Testis (tissue), 5 donors: ENCODE measurements at places on chromosomes 6 and 20.

DNA sequence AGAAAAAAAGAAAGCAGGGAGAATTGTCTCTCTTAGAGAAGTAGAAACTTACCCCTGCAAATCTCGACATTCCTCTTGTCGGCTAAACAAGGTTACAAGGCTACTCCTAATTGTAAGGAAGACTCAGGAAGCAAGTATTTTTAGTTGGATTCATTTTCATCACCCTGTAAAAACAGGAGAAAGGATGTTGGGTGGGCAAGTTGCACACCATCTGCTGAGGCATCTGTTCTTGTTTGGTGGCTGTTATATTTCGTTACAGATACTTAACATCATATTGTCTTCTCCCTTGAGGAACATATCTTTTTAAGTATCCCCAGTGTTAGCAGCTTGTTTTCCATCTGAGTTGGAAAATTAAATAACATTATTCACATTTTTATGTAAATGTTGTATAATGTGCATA is 187.5 kb downstream of the PLCB4 start:
- DNase-seq: no peak
- no peaks in the 10 kb centered on the region for H3K27me3 ChIP-seq
- H3K27ac ChIP-seq: no peak overlapping the region
- H3K36me3 ChIP-seq: no peaks in the 10 kb centered on the region

- peak; percentile 18 for DNase-seq
- no peaks in the 10 kb centered on the region for H3K4me1 ChIP-seq
- no peak overlapping the region for H3K27ac ChIP-seq
- no peak overlapping the region for H3K4me3 ChIP-seq
- H3K36me3 ChIP-seq: no peaks in the 10 kb centered on the region
These were observed 94.0 kb upstream of the NHSL1 start for GRCh38 chr6:138593124-138593877.

- no peaks in the 10 kb centered on the region for H3K4me1 ChIP-seq
- no peak for DNase-seq
- H3K36me3 ChIP-seq: no peaks in the 10 kb centered on the region
- no peak overlapping the region for H3K27ac ChIP-seq
- no peaks in the 10 kb centered on the region for H3K27me3 ChIP-seq
These were observed 11.0 kb upstream of the KCNK5 start for GRCh38 chr6:39240155-39240757.

DNA sequence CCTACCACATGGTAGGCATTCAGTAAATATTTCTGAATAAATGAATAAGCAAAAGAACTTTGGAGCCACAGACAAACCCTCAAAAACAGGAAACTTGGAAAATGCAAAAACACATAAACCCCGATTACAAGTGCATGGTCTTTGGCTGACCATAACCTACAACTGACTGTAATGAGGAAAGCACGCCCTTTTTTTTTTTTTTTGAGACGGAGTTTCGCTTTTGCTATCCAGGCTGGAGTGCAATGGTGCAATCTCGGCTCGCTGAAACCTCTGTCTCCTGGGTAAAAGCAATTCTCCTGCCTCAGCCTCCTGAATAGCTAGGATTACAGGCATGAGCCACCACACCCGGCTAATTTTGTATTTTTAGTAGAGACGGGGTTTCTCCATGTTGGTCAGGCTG is 11.9 kb upstream of the LATS1 start:
- no peaks in the 10 kb centered on the region for H3K27me3 ChIP-seq
- DNase-seq: no peak
- H3K27ac ChIP-seq: no peak overlapping the region
- H3K36me3 ChIP-seq: no peaks in the 10 kb centered on the region
- no peak overlapping the region for H3K4me3 ChIP-seq
- no peaks in the 10 kb centered on the region for H3K4me1 ChIP-seq

DNA sequence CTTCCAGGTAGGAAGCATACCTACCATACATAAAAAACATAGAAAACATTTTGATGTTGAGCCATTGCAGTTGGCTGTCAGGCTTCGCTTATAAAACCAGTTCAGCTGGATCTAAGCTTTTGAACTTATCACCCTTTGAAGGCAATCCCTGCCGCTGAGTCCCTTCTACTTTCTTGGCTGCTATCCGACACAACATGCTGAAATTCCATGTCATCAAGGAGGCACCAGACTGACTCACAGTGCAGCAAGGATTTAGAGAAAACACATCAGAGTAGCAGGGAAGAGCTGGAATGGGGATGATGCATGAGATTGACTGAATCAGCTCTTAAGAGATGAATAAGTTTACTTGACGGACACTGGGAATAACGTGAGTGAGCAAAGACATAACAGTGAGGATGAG is 135.0 kb upstream of the MAN1A1 start:
- no peaks in the 10 kb centered on the region for H3K27me3 ChIP-seq
- no peak overlapping the region for H3K4me3 ChIP-seq
- H3K36me3 ChIP-seq: no peaks in the 10 kb centered on the region
- H3K4me1 ChIP-seq: no peaks in the 10 kb centered on the region

DNA sequence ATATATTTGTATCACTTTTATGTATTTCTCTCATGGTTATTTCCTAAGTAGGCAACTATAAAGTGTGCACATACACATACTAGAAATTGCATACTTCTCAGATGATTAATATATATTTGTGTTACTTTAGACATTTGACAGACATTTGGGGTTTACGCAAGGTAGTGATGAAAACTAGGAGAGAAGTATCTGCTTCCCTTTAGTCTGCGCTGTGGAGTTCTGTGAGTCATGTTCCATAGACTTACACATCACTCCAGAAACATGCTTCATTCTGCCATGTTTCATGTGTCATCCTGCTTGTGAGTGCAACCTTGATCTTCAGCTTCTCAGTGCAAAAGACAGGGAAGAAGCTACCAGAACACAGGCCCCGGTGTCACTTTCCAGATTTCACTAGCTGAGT is 200.7 kb upstream of the BMP2 start:
- no peak for DNase-seq
- H3K27ac ChIP-seq: no peak overlapping the region
- H3K4me3 ChIP-seq: no peak overlapping the region
- no peaks in the 10 kb centered on the region for H3K36me3 ChIP-seq
- no peaks in the 10 kb centered on the region for H3K4me1 ChIP-seq

GRCh38 chr6:143006787-143007186 is 53.9 kb upstream of the AIG1 start:
- H3K4me3 ChIP-seq: no peak overlapping the region
- H3K4me1 ChIP-seq: no peaks in the 10 kb centered on the region
- no peak overlapping the region for H3K27ac ChIP-seq
- DNase-seq: no peak
- no peaks in the 10 kb centered on the region for H3K27me3 ChIP-seq

DNA sequence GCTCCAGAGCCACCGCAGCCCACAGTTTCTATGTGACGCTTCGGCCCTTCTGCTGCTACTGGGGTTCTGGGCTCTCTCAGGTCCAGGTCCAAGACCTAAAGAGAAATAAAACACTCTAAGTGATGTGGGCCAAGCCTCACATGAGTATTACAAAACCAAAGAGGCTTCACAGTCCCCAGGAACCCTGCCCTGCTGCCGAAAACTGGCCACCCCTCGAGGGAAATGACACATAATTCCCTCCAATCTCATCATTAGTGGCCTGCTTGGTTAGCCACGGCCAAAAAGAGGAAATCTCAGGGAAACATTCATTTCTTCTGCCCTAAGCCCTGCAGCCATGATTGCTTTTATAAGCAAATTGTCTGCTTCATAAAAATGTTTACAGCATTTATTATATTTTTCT is 32.5 kb downstream of the DLL1 start:
- no peaks in the 10 kb centered on the region for H3K4me1 ChIP-seq
- no peak overlapping the region for H3K4me3 ChIP-seq
- no peaks in the 10 kb centered on the region for H3K36me3 ChIP-seq
- H3K27me3 ChIP-seq: no peaks in the 10 kb centered on the region
- no peak for DNase-seq

DNA sequence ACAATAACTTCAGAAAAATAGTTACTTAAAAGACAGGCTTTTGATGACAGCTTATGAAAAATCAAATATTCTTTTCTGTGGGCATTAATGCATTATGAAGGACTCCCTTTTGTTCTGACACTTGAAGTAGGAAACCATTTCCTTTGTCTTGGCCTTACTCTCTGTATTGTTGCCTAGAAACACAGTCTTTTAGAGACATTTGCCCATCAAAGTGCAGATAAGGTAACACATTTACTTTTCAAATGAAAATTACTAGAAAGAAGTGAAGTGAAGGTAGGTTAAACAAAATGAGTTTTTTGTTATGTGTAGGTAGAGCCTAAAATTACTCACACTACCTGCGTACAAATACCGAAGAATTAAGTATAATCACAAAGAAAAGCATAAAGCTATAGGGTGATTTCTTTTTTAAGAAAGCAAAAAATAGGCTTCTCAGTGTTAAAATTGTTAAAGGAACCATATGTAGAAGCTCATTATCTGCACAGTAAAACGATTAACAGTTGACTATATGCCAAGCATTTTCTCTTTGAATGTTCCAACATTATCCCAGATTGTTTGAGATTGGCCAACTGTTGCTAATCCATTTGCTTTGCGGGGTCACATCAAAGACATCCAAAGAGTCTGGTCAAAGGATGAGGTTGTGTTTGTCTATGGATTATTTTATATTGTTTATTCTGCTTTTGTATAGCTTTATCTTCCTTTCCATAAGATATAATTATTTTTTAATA is 542.0 kb upstream of the RNF217 start:
- no peaks in the 10 kb centered on the region for H3K4me1 ChIP-seq
- no peaks in the 10 kb centered on the region for H3K36me3 ChIP-seq
- no peak for DNase-seq
- H3K27ac ChIP-seq: no peak overlapping the region
- no peak overlapping the region for H3K4me3 ChIP-seq
